ENCODE measurements at places on chromosomes 12 and 14.

GRCh38 chr12:130813949-130814348, 25.1 kb downstream of the STX2 start:
- DNase-seq: no peak

DNA sequence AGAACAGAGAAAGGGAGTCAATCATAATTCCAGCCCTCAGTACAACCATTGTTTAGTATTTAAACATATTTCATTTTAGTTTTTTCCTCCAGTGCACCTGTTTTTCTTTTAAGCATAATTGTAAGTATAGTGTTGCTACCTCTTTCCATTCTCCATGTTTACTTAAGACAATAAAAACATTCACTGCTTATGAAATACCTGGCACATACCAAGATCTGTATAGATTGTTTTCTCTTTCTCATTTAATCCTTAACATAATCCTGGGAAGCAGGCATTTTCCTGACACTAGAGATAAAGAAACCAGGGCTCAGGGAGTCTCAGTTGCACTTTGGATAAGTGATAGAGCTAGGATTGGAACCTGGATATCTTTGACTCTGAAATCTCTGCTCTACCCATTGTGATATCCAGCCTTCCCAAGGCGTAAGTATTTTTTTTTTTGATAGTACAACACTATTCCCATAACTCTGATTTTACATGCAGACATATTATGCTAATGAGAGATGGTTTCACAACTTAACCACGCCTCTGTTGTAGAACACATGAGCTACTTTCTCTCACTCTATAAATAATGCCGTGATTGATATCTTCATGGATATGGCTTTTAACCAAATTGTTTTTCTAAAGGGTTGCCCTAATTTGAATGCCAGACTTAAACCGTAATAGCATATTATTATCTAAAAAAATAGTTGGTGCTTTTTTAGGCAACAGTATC, 11.8 kb upstream of the KRT7 start:
- no peak for DNase-seq

- DNase-seq: no peak
Observed at GRCh38 chr12:99142651-99143050, 497.6 kb downstream of the APAF1 start.

GRCh38 chr14:92531106-92531873, 17.7 kb downstream of the RIN3 start:
- peak; percentile 41 for DNase-seq

- no peak for DNase-seq
Observed at GRCh38 chr14:78316052-78316451, 145.9 kb downstream of the NRXN3 start.
